ENCODE measurements at places on chromosomes 5 and 9. TPM values are rescaled to one million over a fixed set of nuclear protein-coding genes. Genes with fewer than 3 reads are reported as not detected.

The CDH18 gene
- not detected for total RNA-seq

The ADAMTS2 gene
- total RNA-seq = not detected

The SLC34A3 gene
- total RNA-seq = not detected

The TMEFF1 gene
- total RNA-seq = 0.33 TPM

The BNC2 gene
- total RNA-seq = 5.5 TPM

The UNC5A gene
- not detected for total RNA-seq

The IRX2 gene
- total RNA-seq = not detected
